ENCODE measurements at places on chromosomes 1 and 21. TPM values are rescaled to one million over a fixed set of nuclear protein-coding genes. Genes with fewer than 3 reads are reported as not detected.

DNA sequence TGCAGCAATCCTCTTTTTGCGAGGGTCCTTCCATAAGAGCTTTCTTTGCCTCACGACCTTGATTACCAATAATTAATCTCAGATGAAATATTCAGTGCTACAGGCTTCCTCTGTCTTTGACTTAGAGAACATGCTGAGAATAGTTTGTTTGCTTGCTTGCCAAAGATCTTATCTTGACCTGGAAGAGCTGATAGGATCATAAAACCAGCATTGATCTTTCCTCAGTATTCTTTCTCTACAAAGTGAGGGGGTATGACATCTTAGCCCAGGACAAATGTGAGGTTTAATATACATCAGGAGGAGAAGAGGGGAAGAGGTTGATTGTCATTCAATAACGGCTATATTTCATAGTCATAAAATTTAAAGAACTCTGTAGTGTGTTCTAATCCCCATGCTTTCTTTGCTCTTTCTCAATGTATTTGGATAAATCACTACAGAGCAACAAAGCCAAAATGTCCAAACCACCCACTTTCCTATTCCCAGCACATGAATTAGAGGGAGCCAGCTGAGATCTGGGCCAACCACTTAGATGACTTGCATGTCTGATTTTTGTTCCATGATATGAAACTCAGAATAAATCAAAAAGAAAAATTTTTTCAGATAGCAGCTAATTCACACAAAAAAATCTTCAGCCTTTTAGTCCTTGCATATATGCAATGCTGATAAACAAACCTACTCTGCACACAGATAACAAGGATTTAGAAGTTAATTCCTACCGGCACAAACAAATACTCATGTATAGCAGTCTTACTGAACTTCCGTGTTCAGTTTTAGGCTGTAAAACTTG, 50.5 kb upstream of the IPO9 start:
- no peak for DNase-seq

DNA sequence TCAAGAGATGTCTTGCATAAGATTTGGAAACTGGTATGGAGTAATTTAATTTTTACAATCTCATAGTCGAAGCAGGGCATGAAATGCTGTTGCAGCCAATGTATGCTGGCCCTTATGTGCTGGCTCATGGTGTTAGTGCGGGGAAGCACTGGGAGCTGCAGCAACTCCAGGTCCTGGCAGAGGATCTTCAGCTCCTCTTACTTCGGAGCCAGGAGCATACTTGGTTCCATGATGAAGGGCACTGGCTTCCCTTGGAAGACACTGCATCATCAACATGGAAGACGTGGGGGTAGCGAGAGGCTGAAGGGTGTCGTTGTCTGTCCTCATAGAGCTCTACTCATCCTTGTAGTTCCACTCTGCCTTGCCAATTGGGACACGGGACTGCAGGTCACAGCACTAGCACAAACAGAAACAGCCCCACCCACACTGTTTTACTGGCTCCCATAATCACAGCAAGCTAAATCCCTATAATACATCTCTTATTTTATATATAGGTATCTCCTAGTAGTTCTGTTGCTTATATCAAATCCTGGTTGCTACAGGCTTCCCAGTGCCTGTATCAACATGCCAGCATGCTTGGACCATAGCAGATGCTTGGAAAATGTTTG, 22.4 kb downstream of the PLA2G2D start:
- DNase-seq, result no peak

DNA sequence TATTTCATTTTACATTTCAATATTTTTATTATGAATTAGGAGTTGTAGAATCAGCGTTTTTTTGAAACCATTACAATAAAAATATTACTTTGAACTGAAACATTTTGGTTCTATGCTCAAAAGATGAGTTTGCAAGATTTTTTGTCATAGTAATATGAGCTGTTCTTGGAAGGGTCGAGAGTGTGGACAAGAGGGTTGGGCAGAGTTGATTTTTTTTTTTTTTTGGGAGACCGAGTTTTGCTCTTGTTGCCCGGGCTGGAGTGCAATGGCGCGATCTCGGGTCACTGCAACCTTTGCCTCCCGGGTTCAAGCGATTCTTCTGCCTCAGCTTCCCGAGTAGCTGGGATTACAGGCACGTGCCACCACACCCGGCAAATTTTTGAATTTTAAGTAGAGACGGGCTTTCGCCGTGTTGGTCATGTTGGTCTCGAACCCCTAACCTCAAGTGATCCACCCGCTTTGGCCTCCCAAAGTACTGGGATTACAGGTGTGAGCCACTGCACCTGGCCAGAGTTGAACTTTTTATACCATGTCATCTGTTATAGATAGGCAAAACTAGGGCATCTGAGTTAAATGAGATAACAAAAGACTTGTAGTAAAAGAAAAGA, 3.3 kb downstream of the CACYBP start:
- DNase-seq, result no peak

DNA sequence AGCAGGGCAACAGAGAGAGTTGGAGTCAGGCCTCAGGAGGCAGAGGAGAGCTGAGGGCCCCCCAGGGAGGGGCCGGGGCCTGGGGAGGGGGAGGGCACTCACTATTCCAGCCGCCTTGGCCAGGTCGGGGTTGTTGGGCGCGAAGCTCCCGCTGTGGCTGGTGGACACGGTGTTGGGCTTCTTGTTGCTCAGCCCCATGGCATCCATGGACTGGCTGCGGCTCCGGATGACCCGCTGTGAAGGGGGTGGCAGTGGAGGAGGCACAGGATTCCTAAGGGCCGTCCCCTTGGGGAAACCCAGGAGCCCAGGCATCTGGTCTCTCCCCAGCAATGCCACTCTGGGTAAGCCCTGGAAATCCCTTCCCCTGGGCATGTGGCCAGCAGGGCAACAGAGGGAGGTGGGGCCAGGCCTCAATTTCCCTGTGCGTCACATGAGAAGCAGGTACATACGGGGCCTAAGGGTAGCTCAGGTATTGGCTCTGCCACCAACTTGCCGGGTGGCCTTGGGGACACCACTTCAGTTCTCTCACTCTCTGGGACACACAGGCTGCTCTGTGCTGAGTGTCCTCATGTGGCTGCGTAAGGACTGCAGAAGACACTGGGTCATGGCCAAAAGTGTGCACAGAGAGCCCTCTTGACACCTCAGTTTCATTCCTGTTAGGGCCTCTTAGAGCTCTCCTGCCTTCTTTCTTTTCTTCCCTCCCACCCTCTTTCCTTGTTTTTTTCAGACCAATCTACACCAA, 63.0 kb downstream of the RAP1GAP start:
- no peak for DNase-seq

GRCh38 chr1:156129687-156130577, 15.4 kb downstream of the LMNA start:
- DNase-seq, result peak; percentile 97

The KLHDC7A gene
- total RNA-seq, result 0.14 TPM

GRCh38 chr1:41806472-41807155, 112.1 kb downstream of the HIVEP3 start:
- DNase-seq, result no peak

The KCNJ10 gene
- not detected for total RNA-seq

- peak; percentile 24 for DNase-seq
These were observed 95.5 kb downstream of the TIAM1 start for GRCh38 chr21:31248598-31248997.

GRCh38 chr21:43819511-43820405, 30.4 kb downstream of the RRP1 start:
- no peak for DNase-seq

GRCh38 chr21:34029743-34030528, 43.4 kb upstream of the MRPS6 start:
- DNase-seq, result peak; percentile 92

DNA sequence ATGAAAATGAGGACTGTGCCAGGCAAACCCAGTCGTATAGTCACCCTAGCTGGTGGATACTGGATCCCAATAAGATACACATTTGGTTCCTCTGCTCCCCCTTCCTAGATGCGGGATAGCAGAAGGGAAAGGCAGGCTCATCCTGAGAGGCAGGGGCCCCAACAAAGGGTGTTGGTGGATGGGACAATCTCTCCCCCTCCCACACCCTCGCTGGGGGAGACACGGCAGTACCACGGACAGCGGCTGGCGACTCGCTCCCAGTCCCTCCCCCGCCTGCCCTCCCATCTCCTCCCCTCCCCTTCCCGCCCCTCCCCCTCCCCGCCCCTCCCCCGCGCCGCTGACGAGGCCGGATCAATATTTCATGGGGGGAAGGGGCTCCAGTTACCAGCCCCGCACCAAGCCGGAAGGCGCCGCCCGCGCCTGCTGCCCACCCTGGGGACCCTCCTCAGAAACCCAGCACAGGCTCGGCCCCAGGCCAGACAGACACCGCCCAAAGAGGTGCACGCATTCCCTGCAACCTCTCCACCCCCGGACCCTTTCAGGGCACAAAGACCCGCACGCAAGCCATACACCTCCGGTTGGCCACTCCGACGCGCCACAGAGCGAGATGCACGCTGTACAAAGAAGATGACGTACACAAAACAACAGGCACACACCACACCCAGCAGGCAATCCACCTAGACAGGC, 11.5 kb downstream of the RIMS3 start:
- no peak for DNase-seq

The RHD gene
- not detected for total RNA-seq

GRCh38 chr1:54069791-54070170, 16.4 kb downstream of the TCEANC2 start:
- no peak for DNase-seq

DNA sequence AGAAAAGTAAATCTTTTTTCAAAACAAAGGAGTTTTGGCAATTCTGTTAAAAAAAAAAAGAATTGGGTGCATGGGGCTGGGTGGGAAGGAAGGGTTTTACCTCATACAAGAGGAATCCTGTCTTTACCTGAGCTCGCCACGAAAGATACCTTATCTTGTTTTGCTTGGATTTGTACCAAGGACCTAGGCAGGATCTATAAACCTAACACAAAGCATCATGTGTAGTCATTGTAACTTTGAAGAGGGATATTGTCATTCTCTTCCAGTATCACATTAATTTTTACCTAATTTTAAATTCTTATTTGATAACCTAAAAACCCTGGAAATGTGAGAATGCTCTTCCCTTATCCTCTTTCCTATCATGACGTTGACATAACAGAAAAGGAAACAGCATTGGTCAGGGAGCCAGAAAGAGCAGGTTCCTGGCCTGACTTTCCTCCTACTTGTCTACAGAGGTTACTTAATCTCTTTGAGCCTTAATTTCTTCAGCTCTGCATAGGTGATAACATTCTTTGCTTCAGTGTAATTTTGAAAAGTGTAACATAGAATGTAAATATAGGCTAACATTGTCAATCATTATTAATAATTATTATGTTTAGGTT, 4.0 kb upstream of the LAMC1 start:
- no peak for DNase-seq

The NRAS gene
- total RNA-seq, result 45.0 TPM

The KRTAP19-6 gene
- total RNA-seq, result not detected

DNA sequence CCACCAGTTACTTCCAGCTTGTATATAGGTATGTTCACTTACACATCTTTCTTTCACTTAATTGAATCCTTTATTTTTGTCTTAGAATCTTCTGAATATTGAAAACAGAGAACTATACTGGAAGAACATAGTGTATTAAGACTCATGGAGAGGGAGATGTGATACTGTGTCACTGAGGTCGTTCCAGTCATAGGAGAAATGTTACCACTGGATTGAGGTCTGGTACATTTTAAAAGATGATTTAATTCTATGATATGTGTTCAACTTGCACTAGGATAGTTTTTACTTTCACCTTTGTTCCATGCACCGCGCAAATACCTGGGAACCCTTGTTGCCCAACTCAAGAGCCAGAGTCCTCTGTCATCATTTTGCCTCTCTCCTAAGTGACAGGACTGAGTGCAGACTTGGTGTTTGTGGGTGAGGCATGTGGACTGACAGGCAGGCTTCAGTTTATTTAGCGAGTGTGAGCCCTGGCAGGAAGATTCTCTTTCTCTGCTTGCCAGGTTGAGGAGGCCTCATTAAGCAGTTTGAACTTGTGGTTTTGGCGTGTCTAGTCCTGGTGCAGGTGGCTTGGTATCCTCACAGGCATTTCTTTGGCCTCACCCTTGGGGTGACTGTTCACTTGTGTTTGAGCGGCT, 63.7 kb downstream of the DYRK1A start:
- no peak for DNase-seq
